ENCODE measurements at places on chromosomes 5 and 9.
A peak's percentile ranks its signal among the peaks of the same experiment; 100 is the strongest.

GRCh38 chr5:158601118-158601517 lies 498.6 kb downstream of the EBF1 start:
- H3K27ac ChIP-seq: no peak overlapping the region
- no peaks in the 10 kb centered on the region for H3K4me1 ChIP-seq
- DNase-seq: no peak
- no peaks in the 10 kb centered on the region for H3K27me3 ChIP-seq

- no peaks in the 10 kb centered on the region for H3K27me3 ChIP-seq
- H3K4me3 ChIP-seq: no peak overlapping the region
- H3K36me3 ChIP-seq: no peaks in the 10 kb centered on the region
- no peak for DNase-seq
- H3K27ac ChIP-seq: no peak overlapping the region
Observed at GRCh38 chr9:105054491-105054890, 126.5 kb upstream of the ABCA1 start.

- H3K4me1 ChIP-seq: no peaks in the 10 kb centered on the region
- no peak overlapping the region for H3K27ac ChIP-seq
- H3K4me3 ChIP-seq: no peak overlapping the region
- DNase-seq: no peak
- peaks cover 6% of the 10 kb centered on the region for H3K27me3 ChIP-seq
Observed at GRCh38 chr5:34455098-34455497, 201.0 kb upstream of the RAI14 start.

DNA sequence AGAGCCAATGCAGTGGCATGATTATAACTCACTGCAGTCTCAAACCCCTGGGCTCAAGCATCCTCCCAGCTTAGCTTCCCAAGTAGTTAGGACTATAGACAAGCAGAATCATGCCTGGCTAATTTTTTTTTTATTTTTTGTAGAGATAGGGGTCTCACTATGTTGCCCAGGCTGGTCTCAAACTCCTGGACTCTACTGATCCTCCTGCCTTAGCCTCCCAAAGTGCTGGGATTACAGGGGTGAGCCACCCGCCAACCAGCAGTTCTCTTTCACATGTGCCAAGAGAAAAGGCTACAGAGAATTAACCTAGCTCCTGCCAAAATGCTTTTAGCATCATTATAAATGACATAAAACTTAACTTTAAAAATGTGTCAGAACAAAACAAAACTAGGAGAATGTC lies 8.1 kb downstream of the AK3 start:
- no peaks in the 10 kb centered on the region for H3K27me3 ChIP-seq
- peaks cover 9% of the 10 kb centered on the region for H3K36me3 ChIP-seq
- no peak overlapping the region for H3K27ac ChIP-seq
- peak overlapping the region; percentile 10 for H3K4me3 ChIP-seq
- no peak for DNase-seq

DNA sequence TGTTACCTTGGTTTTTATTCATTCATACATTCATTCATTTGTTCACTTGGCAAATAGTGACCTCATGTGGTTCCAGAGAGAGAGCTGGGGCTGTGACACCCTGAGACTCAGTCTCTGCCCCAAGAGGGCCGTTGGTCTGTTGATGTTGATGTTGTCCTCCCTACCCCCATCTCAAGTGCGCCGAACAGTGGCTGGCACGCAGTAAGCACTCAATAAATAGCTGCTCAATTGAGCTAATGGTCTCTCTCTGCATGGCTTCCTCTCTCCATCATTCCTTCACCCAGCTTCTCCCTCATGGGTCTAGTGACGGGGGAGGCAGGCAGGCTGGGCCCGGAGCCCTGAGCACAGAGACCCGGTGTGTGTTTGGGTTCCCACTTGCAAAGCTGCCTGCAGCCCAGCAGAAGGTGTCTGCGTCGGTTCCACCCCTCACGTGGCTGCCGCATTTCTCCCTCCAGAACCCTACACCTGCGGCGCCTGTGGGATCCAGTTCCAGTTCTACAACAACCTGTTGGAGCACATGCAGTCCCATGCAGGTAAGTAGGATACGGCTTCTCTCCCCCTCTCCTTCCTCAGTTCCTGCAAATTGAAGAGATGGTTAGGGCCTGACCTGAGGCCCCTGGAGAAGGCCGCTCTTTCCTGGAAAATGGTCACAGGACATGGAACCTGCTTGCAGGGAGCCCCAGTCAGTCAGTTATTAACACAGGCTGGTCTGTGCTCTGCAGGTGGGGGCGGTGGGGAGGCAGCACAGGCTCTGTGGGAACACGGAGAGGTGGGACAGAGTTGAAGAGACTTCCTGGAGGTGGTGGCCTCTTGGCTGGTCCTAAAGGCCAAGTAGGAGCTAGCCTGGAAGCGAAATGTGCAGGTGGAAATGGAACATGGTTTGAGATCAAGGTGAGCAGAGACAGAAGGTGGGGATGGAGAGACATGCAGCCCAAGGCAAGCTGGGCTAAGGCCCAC lies 42.0 kb downstream of the AMBP start:
- H3K27ac ChIP-seq: no peak overlapping the region
- H3K27me3 ChIP-seq: no peaks in the 10 kb centered on the region
- no peak overlapping the region for H3K4me3 ChIP-seq
- H3K36me3 ChIP-seq: no peaks in the 10 kb centered on the region

DNA sequence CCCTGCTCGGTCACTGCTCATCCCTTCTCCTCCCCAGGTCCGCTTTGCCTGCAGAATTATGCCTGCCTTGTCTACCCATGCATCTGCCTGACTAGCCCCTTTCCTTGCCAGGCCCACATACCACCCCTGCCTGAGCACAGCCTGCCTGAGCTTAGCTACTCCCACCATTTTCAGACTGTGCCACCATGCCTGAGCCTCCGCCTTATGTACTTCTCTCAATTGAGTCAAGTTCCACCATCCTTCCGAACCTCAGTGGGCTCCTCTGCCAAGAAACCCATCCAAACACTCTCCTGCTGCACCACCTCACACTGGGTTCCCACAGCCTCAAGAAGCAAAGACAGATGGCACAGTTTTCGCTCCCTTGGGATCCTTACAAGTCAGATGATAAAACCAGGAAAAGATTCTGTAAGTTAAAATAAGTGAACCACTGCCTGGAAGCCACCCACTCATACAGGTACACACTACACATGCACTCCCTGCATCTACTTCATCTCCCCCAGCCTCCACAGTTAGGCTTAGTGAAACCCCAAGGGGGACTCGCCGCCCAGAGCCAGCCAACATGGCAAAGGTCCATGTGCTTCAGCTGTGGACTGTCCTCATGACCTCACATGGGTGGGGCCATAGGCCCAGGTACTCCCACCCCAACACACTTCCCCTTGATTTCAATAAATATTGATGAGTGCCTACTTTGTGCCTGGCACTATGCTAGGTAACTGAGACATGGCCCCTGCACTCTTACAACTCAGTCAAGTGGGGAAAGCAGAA lies 23.1 kb downstream of the P4HA2 start:
- no peak overlapping the region for H3K27ac ChIP-seq
- no peaks in the 10 kb centered on the region for H3K36me3 ChIP-seq
- no peaks in the 10 kb centered on the region for H3K27me3 ChIP-seq
- DNase-seq: no peak

DNA sequence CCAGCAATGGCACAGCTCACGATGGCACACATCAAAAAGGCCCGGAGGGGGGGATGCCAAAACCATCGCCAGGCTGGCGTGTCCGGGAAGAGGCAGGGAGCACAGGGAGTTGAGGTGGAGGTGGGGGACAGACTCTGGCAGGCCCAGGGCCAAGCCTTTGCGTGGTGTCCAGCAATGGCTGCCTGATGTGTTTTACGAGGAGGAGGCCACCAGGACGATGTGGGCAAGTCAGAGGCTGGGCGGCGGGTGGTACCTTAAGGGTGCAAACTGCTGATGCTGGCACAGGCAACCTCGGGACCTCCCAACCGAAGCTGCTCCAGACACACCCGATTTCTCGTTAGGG lies 4.7 kb downstream of the VAV2 start:
- H3K27me3 ChIP-seq: peaks cover 4% of the 10 kb centered on the region
- no peak overlapping the region for H3K27ac ChIP-seq
- no peak for DNase-seq
- H3K4me3 ChIP-seq: no peak overlapping the region
- H3K36me3 ChIP-seq: no peaks in the 10 kb centered on the region

GRCh38 chr5:17796757-17797396 lies 162.6 kb downstream of the TAF11L14 start:
- DNase-seq: no peak
- no peaks in the 10 kb centered on the region for H3K27me3 ChIP-seq
- no peaks in the 10 kb centered on the region for H3K4me1 ChIP-seq
- H3K27ac ChIP-seq: no peak overlapping the region
- H3K36me3 ChIP-seq: no peaks in the 10 kb centered on the region

DNA sequence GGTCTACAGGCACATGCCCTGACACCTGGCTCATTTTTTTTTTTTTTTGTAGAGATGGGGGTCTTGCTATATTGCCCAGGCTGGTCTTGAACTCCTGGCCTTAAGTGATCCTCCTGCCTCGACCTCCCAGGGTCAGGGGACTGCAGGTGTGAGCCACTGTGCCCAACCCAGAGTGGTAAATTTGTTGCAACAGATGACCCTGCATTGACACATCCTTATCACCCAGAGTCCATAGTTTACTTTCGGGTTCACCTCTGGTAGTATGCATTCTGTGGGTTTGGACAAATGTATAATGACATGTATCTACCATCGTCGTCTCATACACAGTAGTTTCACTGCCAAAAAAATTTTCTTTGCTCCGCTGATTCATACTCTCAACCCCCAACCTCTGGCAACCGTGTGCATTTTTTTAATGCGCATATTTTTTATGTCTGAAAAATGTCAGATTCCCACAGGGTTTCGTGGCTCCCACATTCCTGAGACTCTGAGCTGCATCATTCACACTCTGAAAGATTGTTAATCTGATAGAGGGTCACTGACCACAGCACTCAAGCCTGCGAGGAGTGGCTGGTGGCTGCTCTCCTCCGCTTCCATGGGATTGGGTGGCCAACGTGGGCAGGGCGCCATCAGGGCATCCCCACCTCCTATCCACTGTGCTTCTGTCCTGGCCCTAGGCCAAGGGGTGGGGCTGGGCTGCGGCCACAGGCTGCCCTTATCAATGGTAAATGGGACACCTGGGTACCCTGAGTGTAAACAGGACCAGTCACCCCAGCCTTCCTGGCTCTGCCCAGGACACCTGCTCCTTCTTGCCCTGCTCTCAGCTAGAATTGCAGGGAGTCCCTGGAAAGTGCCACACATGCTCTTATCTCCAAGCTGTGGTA lies 9.6 kb downstream of the NDST1 start:
- H3K27me3 ChIP-seq: no peaks in the 10 kb centered on the region
- no peak overlapping the region for H3K27ac ChIP-seq
- H3K4me3 ChIP-seq: no peak overlapping the region
- H3K4me1 ChIP-seq: no peaks in the 10 kb centered on the region
- no peaks in the 10 kb centered on the region for H3K36me3 ChIP-seq

DNA sequence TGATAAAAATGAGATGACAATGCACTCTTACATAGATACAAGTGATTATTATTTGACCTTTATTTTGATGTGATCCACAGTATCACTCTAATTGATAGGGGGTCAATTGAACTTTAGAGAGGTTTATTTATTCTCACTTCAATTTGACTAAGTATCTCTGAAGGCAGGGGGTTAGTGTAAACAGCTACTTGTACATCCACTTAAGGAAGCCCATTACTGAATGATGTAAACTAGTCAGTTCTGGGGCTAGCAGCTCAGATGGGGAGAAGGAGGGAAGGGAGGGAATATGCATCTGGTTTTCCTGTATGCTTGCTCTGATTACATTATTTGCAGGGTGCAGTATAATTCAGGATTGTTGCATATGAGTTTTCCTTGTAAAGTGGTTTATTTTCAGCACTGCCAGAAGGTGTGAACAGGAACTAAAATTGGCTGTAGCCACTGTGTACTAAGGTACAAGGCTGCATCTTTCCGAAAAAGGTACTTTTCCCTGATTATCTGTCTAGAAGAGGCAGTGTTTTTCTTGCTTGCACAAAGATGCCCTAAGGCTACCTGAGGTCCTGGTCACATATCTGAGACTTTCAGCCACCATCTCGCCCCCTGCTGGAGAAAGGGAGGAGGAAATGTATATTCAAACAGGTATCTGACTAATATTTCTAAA lies 51.2 kb downstream of the MRPS27 start:
- H3K4me3 ChIP-seq: no peak overlapping the region
- H3K27me3 ChIP-seq: no peaks in the 10 kb centered on the region
- peaks cover 14% of the 10 kb centered on the region for H3K36me3 ChIP-seq
- DNase-seq: no peak
- peaks cover 11% of the 10 kb centered on the region for H3K4me1 ChIP-seq
- H3K27ac ChIP-seq: no peak overlapping the region

DNA sequence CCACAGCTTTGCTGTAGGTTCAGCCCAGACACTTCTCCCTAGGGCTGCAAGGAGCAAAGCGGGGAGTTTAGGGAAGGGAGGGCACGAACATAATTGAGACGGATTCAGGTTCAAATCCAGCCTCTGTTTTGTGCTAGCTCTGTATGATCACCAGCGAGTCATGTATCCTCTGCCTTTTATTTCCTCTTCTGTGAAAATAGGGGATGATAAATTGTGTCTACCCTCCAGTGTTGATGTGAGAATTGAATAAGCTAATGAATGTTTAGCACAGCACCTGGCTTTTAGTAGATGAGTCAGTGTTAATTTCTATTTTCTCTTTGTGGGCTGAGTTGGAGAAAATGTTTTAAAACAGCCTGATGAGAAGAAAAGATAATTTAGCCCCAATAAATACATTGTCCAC lies 6.2 kb downstream of the MLANA start:
- no peaks in the 10 kb centered on the region for H3K4me1 ChIP-seq
- H3K27me3 ChIP-seq: no peaks in the 10 kb centered on the region
- H3K27ac ChIP-seq: peak overlapping the region; percentile 34
- DNase-seq: no peak
- no peak overlapping the region for H3K4me3 ChIP-seq

- no peaks in the 10 kb centered on the region for H3K4me1 ChIP-seq
- H3K27ac ChIP-seq: no peak overlapping the region
- DNase-seq: no peak
- no peaks in the 10 kb centered on the region for H3K27me3 ChIP-seq
- no peaks in the 10 kb centered on the region for H3K36me3 ChIP-seq
Observed at GRCh38 chr5:158212237-158212636, 353.3 kb upstream of the CLINT1 start.

- H3K36me3 ChIP-seq: peaks cover 5% of the 10 kb centered on the region
- no peaks in the 10 kb centered on the region for H3K27me3 ChIP-seq
- peak overlapping the region; percentile 59 for H3K27ac ChIP-seq
- no peak overlapping the region for H3K4me3 ChIP-seq
- DNase-seq: no peak
Observed at GRCh38 chr5:179828756-179829421, 8.2 kb downstream of the SQSTM1 start.

- DNase-seq: no peak
- no peak overlapping the region for H3K27ac ChIP-seq
Observed at GRCh38 chr9:127710204-127710783, 3.5 kb downstream of the CFAP157 start.

- H3K36me3 ChIP-seq: no peaks in the 10 kb centered on the region
- peak overlapping the region; percentile 80 for H3K27ac ChIP-seq
Observed at GRCh38 chr9:68996462-68996861, 17.5 kb downstream of the PRKACG start.

GRCh38 chr9:132366481-132366880 lies 11.7 kb upstream of the SETX start:
- H3K36me3 ChIP-seq: no peaks in the 10 kb centered on the region
- no peak for DNase-seq
- no peak overlapping the region for H3K27ac ChIP-seq

Measured in naive thymus-derived CD8-positive, alpha-beta T cell (primary cell).